Inflammatory macrophage (primary cell): ENCODE measurements at places on chromosomes 5 and 9.

DNA sequence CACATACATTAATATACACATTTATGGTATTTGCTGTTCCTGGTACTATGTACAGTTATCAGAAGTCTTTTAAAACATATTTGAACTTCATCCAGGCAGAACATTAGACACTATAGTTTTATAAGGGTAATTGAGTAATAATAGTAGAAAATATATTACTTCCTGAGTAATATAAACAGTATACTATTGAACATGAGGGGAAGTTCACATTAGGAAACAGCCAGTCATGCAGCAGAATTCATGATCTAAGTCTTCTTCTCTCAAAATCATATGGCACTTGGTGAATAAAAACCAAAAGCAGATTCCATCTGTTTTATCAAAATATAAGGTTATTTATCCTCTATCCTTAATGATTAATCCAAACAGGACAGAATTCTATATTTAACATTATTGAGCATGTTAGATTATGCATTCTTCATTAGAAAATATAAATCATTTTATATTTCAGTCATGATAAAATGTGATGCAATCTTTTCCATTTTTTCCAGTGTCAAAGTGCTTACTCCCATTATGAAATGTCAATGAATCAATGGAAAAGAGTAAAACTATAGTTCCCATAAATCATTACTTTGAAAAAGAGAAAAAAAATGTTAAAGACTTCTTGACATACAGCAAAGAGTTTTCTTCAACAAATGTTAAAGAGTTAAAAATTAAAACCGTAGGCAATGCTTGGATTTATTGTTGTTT is 584.3 kb upstream of the TUSC1 start:
- DNase-seq = no peak

DNA sequence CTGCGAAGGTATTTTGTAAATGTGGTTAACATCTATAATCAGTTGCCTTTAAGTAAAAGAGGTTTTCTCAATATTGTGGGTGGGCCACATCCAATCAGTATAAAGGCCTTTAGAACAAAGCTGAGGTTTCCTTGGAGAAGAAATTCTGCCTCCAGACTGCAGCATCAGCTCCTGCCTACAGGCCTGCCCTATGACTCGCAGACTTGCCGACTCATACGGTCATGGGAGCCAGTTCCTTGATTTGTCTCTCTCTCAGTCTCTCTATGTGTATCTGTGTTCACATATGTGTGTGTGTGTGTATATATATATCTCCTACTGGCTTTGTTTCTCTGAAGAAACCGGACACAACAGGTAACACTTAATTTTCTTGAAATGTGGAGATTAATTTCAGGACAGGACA is 45.3 kb downstream of the SLC36A1 start:
- peak; percentile 89 for DNase-seq

DNA sequence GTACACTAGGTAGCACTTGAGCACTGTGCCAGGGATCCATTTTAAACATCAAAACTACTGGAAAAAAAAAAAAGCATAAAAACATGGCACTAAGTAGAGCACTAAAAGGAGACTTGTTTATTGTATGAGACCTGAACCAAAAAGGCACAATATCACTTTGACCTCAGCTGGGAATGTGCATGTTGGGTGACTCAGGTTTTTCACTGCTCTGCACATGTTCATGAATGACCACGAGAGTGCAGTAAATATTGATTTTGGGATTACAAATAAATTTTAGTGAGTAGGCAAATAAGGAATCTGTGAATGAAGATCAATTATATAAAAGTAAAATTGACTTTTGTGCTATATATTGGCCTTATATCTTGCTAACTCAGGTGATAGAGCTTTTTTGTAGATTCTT is 11.8 kb downstream of the RMI1 start:
- DNase-seq = no peak

- DNase-seq = no peak
These were observed 2.3 kb upstream of the SLC9A3 start for GRCh38 chr5:526456-527088.

- DNase-seq = peak; percentile 26
These were observed 43.8 kb upstream of the GOLPH3 start for GRCh38 chr5:32217886-32218396.

DNA sequence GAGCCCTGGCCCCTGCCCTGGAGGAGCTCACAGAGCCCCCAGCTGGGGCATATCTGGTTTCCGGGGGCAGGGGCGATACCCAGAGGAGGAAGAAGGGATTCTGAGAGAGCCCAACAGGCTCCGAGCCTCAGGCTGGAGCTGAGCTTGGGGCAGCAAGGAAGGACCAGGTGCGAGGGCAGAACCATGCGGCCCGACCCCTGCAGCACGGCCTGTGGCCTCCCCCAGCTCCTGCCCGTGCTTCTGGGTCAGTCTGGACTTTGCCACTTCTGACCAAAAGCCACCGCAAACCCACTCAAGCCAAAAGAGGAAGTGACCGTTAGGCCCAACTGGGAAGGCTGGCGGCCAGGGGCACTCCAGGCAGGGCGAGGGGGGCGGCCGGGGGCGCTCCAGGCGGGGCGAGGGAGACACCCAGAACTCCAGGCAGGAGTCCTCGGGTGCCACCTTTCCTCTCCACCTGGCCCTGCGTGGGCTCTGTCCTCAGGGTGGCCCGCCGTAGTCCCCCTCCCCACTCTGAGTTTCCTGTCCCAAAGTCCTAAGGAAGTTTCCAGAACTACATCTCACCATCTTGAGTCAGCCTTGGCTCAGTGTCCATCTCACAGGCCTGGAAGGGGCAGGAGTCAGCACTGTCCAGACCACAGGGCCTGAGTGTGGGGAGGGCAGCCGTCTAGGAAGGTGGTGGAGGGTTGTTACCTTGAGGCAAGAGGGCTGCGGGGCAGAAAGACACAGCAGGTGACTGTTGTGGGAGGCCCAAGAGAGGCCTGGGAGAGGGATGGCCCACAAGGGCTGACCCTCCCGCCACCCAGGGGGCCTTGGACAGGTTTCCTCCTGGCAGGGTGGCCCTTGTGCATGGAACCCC is 946 bp upstream of the LTC4S start:
- peak; percentile 52 for DNase-seq
